ENCODE measurements at places on chromosomes 1 and 21. TPM values are rescaled to one million over a fixed set of nuclear protein-coding genes. Genes with fewer than 3 reads are reported as not detected.
A peak's percentile ranks its signal among the peaks of the same experiment; 100 is the strongest.

GRCh38 chr21:46154955-46155513, 345 bp downstream of the FTCD start:
- peak; percentile 32 for DNase-seq

DNA sequence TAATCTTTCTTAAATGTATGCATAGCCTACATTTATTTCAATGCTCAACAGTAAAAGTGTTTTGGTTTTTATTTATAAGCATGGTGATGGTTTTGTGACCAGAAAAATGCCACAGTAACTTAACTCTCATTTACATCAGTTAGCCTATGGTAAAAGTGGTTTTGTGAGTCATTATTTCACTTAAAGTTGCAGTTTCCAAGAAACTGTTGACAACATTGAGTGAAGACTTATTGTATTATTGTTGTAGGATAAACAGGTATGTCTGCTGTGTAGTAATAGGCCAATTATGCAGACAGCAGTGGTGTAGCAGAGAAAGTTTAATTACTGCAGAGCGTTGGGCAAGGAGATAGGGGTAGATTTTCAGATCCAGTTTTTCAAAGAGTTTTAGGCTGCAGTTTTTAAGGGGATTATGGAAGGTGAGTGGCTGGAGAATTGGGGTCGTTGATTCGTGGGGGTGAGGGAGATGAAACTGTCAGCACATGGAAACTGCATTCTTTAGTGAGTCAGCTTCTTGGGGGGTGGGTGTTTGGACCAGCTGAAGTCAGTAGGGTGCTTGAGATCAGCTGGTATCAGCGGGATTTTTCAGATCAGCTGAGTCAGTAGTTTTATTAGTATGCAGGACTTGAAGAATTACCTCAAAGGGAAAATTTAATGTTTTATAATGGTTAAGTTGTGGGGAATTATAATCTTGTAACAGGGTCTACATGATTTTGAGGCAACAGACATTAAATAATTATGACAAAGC, 168.7 kb upstream of the FMN2 start:
- DNase-seq = no peak

- no peak for DNase-seq
Observed at GRCh38 chr1:66250478-66250877, 283.5 kb upstream of the SGIP1 start.

DNA sequence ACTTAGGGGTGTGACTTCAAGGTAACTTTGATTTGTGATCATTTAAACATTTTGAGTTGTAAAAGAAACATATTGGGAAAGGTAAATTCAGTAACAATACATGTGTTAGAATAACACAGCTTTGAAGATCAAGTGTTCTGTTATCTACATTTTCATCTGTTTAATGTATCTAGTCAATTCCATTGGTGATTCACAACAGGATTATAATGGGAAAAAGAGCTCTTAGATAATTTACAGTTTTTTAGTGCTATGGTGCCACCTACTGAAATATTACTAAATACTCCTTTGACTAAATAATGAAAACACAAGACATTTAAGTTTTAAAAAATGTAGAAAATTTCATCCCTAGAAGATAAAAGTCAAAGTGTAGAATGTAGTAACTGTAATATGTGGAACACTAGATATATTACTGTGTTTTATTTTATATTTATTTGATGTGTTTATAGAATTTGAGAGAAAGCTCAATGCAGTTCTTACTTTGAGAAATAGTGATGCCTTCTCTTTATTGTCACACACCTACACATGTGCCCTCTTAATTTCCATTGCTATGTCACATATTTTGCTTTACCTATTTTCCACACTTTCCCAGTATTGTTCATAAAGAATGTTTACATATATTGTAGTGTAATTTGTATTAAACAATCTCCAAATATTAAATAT, 47.4 kb downstream of the PTPRC start:
- no peak for DNase-seq

Gene LCE1E
- not detected for total RNA-seq

Gene GSTM1
- total RNA-seq = not detected

Gene NT5C1A
- 0.80 TPM for total RNA-seq

Data from activated CD8-positive, alpha-beta memory T cell treated with anti-CD3 and anti-CD28 coated beads, Interleukin-2, amount 10 ng/mL, durations not matched to agents 7 days and 5 days (primary cell).